ENCODE measurements at places on chromosomes 12 and 14. TPM values are rescaled to one million over a fixed set of nuclear protein-coding genes. Genes with fewer than 3 reads are reported as not detected.

EPYC gene
- not detected for total RNA-seq

RIMBP2 gene
- total RNA-seq = not detected

RNASE7 gene
- not detected for total RNA-seq

RGS6 gene
- total RNA-seq = not detected

TSPAN8 gene
- total RNA-seq = 6.0 TPM

ISM2 gene
- total RNA-seq = 1.1 TPM

MDGA2 gene
- not detected for total RNA-seq

RNASE3 gene
- total RNA-seq = not detected

SRSF5 gene
- total RNA-seq = 145 TPM

KIF26A gene
- total RNA-seq = 0.32 TPM

FSCB gene
- total RNA-seq = not detected

GALNT8 gene
- not detected for total RNA-seq

STON2 gene
- total RNA-seq = not detected

CLEC1A gene
- total RNA-seq = not detected

NPAS3 gene
- total RNA-seq = 0.18 TPM

MIP gene
- not detected for total RNA-seq

SIX1 gene
- total RNA-seq = 0.18 TPM

KRT79 gene
- total RNA-seq = not detected

DEPDC4 gene
- not detected for total RNA-seq

CCDC177 gene
- 0.54 TPM for total RNA-seq

SLCO1B3 gene
- not detected for total RNA-seq

PPTC7 gene
- total RNA-seq = 2.3 TPM

SETD3 gene
- total RNA-seq = 51.0 TPM

AMN gene
- total RNA-seq = 0.90 TPM

RPL10L gene
- not detected for total RNA-seq

PKP2 gene
- 17.2 TPM for total RNA-seq

MMP14 gene
- total RNA-seq = 238 TPM

KLRB1 gene
- total RNA-seq = not detected

ANO2 gene
- not detected for total RNA-seq

GCH1 gene
- total RNA-seq = 4.1 TPM

SPX gene
- 0.97 TPM for total RNA-seq

PIWIL1 gene
- not detected for total RNA-seq

ABCC9 gene
- 0.16 TPM for total RNA-seq

HOXC5 gene
- total RNA-seq = not detected

LHX5 gene
- not detected for total RNA-seq

INHBC gene
- total RNA-seq = not detected

CHPT1 gene
- 24.6 TPM for total RNA-seq

NKX2-1 gene
- not detected for total RNA-seq

KLHDC1 gene
- total RNA-seq = 2.6 TPM

AP1G2 gene
- total RNA-seq = 23.2 TPM

ACRBP gene
- total RNA-seq = not detected

LRRC10 gene
- total RNA-seq = not detected

RHEBL1 gene
- not detected for total RNA-seq

MYL6B gene
- total RNA-seq = 114 TPM

LRP6 gene
- total RNA-seq = 22.7 TPM

KRT77 gene
- total RNA-seq = not detected

MON2 gene
- 29.3 TPM for total RNA-seq

TAS2R20 gene
- 0.32 TPM for total RNA-seq

NOP9 gene
- 13.9 TPM for total RNA-seq

DUSP6 gene
- 80.2 TPM for total RNA-seq

P2RX2 gene
- not detected for total RNA-seq

LBHD2 gene
- total RNA-seq = not detected

SLC39A2 gene
- total RNA-seq = not detected

BCL2L14 gene
- not detected for total RNA-seq

AICDA gene
- total RNA-seq = not detected

SLC10A1 gene
- not detected for total RNA-seq

CELA1 gene
- not detected for total RNA-seq

Measured in cardiac atrium fibroblast (primary cell).